ENCODE measurements at places on chromosomes 5 and 9.

DNA sequence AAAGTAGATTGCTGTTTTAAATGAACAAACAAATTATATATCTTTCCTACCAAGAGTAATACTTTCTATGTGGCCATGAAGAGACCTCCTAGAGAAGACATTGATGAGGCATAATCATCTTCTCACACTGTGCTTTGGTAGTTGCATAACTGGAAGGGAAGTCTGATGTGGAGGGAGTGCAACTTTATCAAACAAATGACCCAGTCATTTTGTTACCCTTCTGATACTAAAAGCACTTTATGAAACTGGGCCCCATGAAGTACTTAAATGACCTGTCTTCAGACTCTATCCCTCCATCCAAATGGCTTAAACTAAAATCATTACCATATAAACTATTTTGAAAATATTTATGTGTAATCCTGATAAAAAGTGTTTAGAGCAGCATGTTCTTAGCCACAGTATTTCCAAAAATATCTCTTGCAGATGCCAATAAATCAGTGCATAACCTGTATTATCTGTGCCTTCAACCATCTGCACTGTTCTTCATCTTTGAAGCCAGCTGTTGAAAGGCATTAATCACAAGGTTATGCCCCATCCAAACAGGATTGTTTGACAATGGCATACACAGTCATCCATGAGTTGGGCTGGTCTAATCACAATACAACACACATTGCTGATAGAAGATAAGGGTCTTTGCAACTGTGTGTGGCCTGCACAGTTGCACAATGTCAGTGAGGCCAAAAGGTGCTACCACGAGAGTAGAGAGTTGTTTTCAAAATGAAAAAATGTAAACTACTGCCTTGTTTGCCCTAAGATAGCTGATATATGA lies 31.9 kb upstream of the MIER3 start:
- no peak for DNase-seq

- no peak for DNase-seq
These were observed 21.5 kb upstream of the RNF20 start for GRCh38 chr9:101512116-101512515.

DNA sequence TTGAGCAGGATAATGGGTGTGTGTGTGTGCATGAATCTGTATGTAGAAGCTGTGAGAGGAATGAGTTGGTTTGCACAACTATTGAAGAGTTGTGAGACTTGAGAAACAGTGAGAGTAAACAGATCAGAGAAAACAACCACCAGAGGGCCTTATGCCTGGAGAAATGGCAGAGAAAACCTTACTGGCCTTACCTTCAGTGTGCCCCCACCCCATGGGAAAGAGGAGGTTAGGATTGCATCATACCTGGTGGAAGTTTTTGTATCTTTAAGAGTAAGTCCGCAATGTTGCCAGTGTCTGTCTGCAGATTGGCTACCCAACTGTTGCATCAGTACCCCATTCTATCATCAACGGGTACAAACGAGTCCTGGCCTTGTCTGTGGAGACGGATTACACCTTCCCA lies 1909.4 kb upstream of the WWC1 start:
- DNase-seq = no peak

GRCh38 chr5:9456435-9457042 lies 89.3 kb downstream of the SEMA5A start:
- no peak for DNase-seq

GRCh38 chr5:121384359-121384758 lies 467.3 kb upstream of the FTMT start:
- DNase-seq = no peak

Measured in stimulated activated CD4-positive, alpha-beta T cell treated with anti-CD3 and anti-CD28 coated beads, Interleukin-1b, Interleukin-23, amount 100 ng/mL, for 1 hour (primary cell).